MV-4-11 (cell line): ENCODE measurements at places on chromosomes 1 and 21.

GRCh38 chr21:40208206-40208947, 341.1 kb downstream of the PCP4 start:
- no peak for DNase-seq

DNA sequence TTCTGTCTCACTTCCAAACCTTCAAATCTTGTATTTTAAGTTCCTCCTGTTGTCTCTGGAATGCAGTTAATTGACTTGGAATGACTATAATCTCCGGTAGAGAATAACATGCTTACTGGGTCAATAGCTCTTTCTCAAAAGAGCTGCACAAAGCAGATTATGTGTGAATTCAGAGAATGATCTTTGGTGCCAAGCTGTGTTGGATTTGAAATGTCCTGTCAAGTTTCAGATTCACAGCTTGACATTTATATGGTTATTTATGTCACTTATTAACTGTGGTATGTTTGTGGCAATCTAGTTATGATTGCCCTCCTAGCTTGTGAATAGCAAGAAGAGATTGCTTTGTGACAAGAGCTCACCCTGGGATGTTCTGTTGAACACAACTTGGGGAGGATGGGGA, 128.3 kb upstream of the KCNE2 start:
- DNase-seq = no peak

- no peak for DNase-seq
Measured at GRCh38 chr1:227424953-227425352, 106.7 kb upstream of the CDC42BPA start.

DNA sequence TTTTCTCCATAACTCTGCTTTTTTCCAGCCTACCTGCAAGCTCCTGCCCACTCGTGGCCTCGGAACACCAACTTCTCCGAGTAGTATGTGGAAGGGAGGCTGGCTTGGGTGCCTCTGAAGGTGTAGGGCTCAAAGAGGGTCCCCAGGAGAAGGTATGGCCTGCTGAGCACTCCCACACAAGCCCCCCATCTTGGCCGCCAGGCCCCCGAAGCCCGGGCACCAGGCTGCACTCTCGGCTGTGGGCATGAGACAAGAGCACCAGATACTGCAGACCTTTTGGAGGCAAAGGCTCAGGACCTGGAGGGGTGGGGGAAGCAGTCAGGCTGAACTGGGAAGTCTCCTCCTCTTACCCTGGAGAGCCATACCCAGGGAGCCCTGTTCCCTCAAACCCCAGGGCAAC, 1.7 kb downstream of the ZNF692 start:
- no peak for DNase-seq

- no peak for DNase-seq
Measured at GRCh38 chr1:22273686-22274681, 131.1 kb upstream of the WNT4 start.

GRCh38 chr1:109527098-109527811, 12.4 kb upstream of the GPR61 start:
- no peak for DNase-seq

DNA sequence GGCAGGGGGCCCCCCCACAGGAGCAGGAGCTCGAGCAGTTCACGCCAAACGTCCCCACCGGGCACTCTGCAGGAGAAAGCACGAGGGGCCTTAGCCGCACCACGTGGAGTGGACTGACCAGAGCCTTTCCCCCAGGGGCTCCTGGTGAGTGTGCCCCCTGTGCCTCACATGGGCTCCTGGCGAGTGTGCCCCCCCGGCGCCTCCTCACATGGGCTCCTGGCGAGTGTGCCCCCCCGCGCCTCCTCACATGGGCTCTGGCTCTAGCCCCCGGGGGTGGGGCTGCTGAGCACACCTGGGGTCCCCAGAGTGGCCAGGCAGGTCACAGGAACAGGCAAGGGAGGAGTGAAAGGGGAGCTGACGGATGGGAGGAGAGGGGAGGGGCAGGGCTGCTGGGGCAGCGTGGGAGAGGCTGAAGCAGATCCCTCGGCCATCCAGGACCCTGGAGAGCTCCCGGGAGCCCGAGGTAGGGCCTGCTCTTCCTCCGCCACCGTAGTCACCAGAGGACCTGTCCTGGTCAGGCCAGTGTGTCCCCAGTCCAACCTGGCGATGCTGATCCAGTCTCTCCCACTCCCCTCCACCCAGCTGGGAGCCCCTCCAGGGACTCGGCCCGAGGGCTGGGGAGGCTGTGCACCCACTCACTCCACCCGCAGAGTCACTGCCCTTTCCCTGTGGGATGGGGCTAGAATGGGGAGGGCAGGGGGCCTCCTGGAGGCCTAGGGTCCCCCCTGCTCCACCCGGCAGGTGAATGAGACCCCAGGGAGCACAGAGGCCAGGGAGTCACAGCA, 47.6 kb downstream of the ARHGEF16 start:
- DNase-seq = no peak

DNA sequence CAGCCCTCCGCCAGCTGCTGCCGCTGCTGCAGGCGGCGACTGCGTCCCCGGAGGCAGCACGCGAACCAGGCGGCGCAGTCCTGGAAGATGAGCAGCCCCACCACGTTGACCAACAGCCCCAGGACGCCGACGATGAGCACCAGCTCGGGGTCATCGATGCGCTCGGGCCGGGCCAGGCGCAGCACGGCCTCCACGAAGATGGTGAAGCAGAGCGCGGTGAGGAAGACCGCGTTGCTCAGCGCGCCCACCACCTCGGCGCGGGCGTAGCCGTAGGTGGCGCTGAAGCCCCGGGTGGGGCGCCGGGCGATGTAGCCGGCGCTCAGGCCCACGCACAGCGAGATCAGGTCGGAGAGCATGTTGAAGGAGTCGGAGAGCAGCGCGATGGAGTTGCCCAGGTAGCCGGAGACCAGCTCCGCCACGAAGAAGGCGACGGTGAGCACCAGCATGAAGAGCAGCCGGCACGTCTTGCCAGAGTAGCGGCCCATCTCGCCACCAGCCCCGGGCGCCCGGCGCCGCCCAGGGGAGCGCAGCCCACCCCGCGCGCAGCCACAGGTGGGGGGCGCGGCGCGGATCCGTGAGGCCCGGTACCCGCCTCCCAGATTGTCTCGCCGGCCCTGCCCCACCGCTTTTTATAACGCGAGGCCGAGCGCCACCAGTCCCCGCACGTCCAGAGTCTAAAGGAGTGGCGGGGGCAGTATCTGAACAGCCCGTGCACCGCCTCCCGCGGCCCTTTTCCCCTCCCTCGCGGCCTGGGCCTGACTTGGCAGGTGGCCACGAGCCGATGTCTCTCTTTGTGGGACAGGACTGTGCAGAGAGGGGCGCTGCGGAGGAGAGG, at the start of gene SLC30A10:
Gene SLC30A10 (minus strand): TSS at position 602 of the 835 bp plus-strand sequence. CDS start 117 bp downstream, at position 485.
- DNase-seq = no peak

- DNase-seq = no peak
Measured at GRCh38 chr1:85836736-85837135, 128.5 kb upstream of the ZNHIT6 start.

DNA sequence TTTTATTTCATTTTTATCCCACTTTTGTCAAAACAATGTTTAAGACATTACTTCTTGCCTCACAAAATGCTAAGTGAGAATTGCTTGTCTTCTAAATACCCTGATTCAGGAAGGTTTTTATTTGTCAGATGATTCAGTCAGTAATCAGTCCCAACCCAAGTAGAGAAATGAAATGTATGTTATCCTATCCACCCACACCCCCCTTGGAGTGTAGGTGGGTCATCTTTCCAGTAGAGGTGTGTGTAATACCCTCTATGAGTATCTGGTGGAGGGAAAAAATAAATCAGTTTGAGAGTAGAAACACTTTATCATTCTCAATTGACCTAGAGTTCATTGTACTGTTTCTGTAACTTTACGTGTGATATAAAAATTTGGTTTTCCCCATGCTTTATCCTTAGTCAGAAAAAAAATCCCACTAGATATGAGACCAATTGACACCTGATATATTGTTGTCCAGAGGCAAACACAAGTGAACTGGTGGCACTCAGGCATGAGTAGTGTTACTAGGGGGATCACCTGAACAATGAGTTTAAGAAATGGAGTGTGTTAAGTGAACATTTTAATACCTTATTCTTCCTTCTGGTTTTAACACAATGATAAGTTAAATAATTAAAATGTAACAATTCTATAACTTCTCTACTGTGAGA, 153.8 kb upstream of the C1orf105 start:
- DNase-seq = no peak

GRCh38 chr1:170215072-170215885, 69.5 kb downstream of the NTMT2 start:
- DNase-seq = no peak

DNA sequence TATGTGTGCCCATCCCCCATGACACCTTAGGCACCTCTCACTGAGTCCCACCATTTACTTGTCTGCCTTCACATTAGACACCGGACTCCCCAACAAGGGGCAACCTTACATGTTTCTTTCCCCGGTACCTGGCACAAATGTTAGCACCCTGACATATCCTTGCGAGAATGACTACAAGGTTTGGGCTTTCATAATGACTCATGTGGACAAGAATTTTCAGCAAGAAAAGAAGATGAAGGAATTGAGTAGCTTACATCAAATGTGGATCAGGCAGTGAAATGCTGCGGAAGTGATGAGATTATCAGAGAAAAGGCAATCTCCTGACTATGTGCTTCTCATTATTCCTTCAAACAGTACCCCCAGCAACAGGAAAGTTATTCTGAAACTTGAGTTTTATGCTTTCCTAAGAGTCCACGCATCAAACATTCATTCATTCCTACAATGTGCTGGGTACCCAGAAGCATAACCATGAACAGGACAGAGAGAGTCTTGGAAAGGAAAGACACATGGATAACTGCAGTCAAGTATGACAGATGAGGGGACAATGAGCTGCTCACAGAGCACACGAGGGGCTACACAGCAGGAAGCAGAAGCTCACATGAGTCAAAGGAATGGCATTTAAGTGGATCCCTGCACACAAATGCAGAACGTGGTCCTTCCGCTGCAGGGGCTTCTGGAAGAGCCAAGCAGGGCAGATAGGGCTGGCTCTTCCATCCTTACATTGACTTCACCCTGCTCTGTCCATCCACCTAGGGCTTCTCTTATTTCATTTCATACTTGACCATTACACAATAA, 112.1 kb downstream of the PCNX2 start:
- DNase-seq = no peak

GRCh38 chr1:10979483-10979920, 33.0 kb upstream of the TARDBP start:
- peak; percentile 44 for DNase-seq
